T-helper 17 cell (primary cell): ENCODE measurements at places on chromosomes 2 and 18.

DNA sequence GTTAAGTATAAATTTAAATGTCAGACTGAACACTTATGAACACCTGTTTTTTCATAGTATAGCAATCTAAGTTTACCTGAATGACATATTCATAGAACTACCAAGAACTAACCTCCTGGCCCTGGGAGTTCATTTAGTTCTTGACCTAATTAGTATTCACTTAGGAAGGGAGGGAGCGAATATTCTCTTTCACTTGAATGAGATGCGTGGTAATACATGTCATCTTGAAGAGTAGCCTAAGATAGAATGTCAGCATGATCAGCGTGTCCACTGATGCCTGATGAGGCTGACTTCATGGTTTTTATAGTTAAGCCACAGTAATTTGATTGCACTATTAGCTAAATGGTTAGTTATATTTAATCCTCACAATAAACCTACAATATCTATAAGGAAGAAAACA lies 13.3 kb downstream of the NDUFAF7 start:
- DNase-seq = no peak

- peak; percentile 17 for DNase-seq
Observed at GRCh38 chr2:42492691-42493467, 903 bp downstream of the KCNG3 start.

- DNase-seq = no peak
Observed at GRCh38 chr2:28394331-28394877, 1.7 kb downstream of the FOSL2 start.

DNA sequence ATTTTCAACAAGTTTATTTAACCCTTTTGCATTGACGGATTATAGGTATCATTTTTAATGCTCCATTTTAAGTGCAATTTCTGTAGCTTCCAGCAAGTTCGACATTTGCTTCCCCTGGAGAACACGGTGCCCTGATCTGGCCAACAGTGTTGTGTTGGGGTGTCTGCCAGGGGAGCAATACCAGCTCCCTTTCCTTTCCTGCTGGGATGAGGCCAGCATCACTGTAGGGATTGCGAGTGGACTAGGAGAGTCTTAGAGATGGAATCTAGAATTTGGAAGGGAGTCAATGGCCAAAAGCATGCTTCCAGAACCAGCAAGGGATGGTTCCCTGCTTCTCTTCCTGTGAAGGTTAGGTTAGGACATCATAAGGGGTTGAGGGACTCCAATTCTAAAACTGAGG lies 135.2 kb downstream of the RTN4 start:
- no peak for DNase-seq

GRCh38 chr2:27502142-27502541 lies 5.5 kb downstream of the GCKR start:
- DNase-seq = no peak
